ENCODE measurements at places on chromosomes 16 and 17.

DNA sequence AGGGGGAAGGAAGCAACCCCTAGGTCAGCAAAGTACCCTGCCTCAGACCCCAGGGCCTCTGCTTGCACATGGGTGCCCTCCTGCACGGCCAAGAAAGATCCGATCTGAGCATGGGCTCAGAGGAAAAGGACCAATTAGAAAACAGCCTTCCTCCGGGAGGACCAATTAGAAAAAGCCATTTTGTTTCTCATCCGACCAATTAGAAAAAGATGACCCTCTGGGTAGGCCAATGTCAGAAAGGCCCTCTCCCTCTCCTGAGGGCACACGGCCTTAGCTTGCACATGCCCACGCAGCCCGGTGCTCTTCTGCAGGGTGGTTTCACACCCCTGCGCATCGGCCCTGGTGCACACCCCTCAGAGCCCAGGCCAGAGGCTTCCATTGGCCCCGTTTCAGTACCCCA, 5.1 kb upstream of the CISD3 start:
- peak overlapping the region; percentile 1 for H3K27ac ChIP-seq
- H3K4me1 ChIP-seq: no peaks in the 10 kb centered on the region
- no peak for DNase-seq
- peaks cover 59% of the 10 kb centered on the region for H3K36me3 ChIP-seq
- H3K4me3 ChIP-seq: no peak overlapping the region

DNA sequence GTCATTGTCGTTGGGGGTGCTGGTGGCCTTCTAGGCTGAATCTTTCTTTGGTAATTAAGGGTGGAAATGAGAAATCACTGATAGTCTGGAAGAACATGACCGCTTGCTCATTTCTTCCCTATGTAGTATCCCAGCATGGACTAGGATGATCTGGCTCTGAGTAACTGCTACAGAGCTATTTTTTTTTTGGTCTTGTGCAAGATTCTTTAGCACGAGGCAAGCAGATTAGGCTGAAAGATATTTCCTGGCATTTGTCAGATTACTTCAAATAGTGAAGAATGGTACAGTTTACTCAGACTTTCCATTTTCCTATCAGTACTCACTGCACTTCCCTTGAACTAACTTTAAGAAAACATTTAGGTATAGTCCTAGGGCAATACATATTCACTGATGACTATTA, 89.0 kb downstream of the SYCE1L start:
- H3K4me1 ChIP-seq: no peaks in the 10 kb centered on the region
- H3K27me3 ChIP-seq: no peaks in the 10 kb centered on the region
- no peak overlapping the region for H3K4me3 ChIP-seq
- H3K36me3 ChIP-seq: no peaks in the 10 kb centered on the region
- H3K27ac ChIP-seq: no peak overlapping the region
- no peak for DNase-seq

GRCh38 chr16:85393674-85394451, 219.3 kb upstream of the GSE1 start:
- no peak for DNase-seq
- no peaks in the 10 kb centered on the region for H3K36me3 ChIP-seq
- H3K4me3 ChIP-seq: no peak overlapping the region
- H3K27me3 ChIP-seq: no peaks in the 10 kb centered on the region

- H3K4me1 ChIP-seq: no peaks in the 10 kb centered on the region
- peak overlapping the region; percentile 9 for H3K27ac ChIP-seq
- no peak for DNase-seq
- no peaks in the 10 kb centered on the region for H3K27me3 ChIP-seq
These were observed 33.7 kb downstream of the MBTPS1 start for GRCh38 chr16:84082835-84083569.

DNA sequence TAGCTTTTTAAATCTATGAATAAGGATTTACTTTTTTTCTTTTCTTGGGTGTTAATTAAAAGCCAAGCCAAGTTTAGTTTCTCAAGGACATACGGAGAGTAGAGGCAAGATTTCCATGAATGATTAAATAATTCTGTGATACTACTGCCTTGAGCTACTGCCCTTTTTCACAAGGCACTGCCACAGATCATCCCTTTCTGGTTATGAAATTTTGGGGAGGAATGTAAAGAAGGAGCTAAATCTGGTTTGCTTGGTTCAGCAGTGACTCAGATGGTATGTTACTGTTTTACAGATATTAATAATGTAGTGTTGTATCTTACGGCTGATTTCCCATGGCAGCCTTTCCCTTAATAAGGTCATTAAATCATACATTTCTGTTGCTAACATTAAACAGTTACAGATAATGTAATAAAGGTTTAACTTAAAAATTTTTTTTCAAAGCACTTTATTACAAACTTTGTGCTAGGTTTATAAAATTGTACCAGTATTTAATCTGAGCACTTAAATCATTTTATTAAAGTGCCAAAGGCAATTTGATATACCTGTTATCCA, 2.6 kb downstream of the WSB1 start:
- H3K27me3 ChIP-seq: no peaks in the 10 kb centered on the region
- H3K4me1 ChIP-seq: peaks cover 33% of the 10 kb centered on the region
- no peak for DNase-seq
- H3K4me3 ChIP-seq: peak overlapping the region; percentile 79
- peak overlapping the region; percentile 100 for H3K27ac ChIP-seq

DNA sequence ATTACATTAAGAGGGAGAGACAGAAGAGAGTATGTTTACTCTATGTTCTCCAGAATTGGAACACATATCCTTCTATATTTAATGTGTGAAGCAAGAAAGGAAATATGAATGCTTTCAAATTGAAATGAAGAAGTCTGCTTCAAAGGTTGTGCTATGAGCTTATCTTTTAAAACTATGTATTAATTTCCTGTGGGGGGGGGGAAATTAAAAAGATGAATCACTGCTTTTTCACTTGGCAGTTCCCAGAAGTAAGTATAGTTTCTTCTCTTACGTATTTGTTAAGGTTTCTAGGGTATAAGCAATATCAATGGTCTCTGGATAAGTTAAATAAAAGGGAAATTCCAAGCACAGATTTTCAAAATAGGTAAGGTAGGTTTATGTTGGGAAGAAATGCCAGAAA, 7.0 kb downstream of the TERF2 start:
- no peak overlapping the region for H3K27ac ChIP-seq
- no peaks in the 10 kb centered on the region for H3K27me3 ChIP-seq
- H3K36me3 ChIP-seq: peaks cover 2% of the 10 kb centered on the region
- no peak for DNase-seq

DNA sequence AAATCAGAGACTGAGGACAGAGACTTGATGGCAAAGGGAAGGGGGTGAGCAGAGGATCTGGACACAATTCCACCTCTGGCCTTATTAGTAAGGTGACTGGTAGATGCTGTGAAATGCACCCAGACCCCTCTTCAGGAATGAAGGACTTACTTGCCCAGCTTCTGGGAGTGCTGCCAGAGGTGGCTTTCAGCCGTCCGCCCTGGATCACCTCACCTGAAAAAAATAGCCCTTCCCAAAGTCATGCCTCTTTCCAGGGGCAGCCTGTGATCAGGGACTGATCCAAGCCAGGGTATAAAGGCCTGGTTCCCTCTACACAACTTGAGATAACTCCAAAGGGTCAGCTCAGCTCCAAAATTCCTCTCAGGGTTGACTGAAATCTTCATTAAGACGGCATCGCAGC, 20.4 kb upstream of the TMEM220 start:
- H3K36me3 ChIP-seq: no peaks in the 10 kb centered on the region
- DNase-seq: no peak
- no peak overlapping the region for H3K27ac ChIP-seq
- no peak overlapping the region for H3K4me3 ChIP-seq

- DNase-seq: no peak
- no peaks in the 10 kb centered on the region for H3K36me3 ChIP-seq
- no peaks in the 10 kb centered on the region for H3K27me3 ChIP-seq
- H3K27ac ChIP-seq: no peak overlapping the region
- no peaks in the 10 kb centered on the region for H3K4me1 ChIP-seq
- no peak overlapping the region for H3K4me3 ChIP-seq
These were observed 96.5 kb upstream of the CDH11 start for GRCh38 chr16:65218348-65218747.

DNA sequence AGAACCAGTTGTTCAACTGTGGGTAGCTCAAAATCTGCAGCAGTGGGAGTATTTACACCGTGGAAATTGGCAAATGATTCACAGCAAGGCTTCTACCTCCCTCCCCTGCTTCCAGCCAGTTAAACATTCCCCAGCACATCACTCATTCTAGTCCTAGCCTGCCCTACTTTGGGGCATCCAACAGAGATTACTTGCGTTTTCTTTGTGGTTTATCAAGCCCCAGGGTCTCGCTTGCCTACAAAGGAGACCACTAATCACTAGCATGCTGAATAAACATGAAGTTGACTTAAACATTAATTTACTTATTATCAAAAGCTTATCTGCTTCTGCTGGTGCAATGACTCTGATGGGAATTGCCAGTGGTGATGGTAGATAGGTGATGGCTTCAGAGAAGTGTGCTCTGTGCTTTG, 94.5 kb downstream of the MARF1 start:
- no peak overlapping the region for H3K4me3 ChIP-seq
- H3K36me3 ChIP-seq: peaks cover 9% of the 10 kb centered on the region
- DNase-seq: no peak
- no peaks in the 10 kb centered on the region for H3K27me3 ChIP-seq
- H3K27ac ChIP-seq: no peak overlapping the region

GRCh38 chr17:14921936-14922335, 343.2 kb downstream of the PMP22 start:
- no peak overlapping the region for H3K27ac ChIP-seq
- H3K4me3 ChIP-seq: no peak overlapping the region
- H3K36me3 ChIP-seq: no peaks in the 10 kb centered on the region
- H3K27me3 ChIP-seq: no peaks in the 10 kb centered on the region
- DNase-seq: no peak
- no peaks in the 10 kb centered on the region for H3K4me1 ChIP-seq

- no peak overlapping the region for H3K4me3 ChIP-seq
- no peaks in the 10 kb centered on the region for H3K36me3 ChIP-seq
- no peak for DNase-seq
- no peaks in the 10 kb centered on the region for H3K27me3 ChIP-seq
- H3K27ac ChIP-seq: no peak overlapping the region
These were observed 47.5 kb downstream of the COX4I1 start for GRCh38 chr16:85847036-85847435.

DNA sequence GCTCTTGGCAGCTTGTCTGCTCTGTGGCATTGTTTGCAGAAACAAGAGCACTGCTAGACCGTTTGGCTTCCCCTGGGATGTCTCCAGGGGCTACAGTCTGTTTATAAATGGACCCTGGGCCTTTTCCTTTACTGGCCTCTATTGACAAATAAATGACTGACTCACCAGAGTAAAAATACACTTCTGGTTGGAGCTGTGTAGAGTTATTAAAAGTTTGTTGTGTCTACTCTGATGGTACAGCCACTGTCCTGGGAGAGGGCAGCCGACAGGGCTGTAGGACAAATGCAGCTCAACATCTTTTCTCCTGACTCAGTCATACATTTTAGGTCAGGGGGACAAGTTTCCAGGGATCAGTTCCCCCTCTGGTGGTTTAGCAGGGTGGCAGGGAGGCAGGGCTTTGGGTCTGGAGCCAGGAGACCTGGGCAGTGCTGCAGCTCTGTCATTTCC, 30.0 kb downstream of the FOXL1 start:
- no peaks in the 10 kb centered on the region for H3K27me3 ChIP-seq
- H3K4me3 ChIP-seq: no peak overlapping the region
- H3K4me1 ChIP-seq: peaks cover 8% of the 10 kb centered on the region

DNA sequence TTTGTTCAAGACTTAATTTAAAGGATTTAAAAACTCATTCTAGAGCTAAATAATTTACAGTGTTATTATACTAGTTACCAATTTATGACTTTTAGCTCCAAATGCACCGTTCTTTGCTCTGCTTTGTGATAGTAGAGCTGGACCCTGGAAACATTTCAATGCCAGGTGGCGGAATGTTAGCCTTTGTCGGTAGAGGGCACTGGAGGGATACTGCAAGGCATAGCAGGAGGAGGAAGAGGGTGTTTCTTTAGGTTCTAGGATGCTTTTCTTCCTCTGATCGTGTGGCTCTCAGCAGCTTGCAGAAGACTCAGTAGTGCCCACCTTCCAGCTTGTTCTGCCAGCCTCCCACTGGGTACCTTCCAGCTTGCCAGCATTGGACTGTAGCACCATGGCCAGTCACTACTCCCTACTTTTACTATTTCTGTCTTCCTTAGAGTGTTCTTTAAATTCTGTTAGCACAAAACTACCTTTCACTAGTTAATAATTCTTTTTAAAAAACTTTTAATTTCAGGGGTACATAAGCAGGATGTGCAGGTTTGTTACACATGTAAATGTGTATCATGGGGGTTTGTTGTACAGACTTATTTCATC, 325.3 kb downstream of the UTP18 start:
- DNase-seq: no peak
- no peak overlapping the region for H3K4me3 ChIP-seq
- no peak overlapping the region for H3K27ac ChIP-seq
- H3K36me3 ChIP-seq: no peaks in the 10 kb centered on the region

DNA sequence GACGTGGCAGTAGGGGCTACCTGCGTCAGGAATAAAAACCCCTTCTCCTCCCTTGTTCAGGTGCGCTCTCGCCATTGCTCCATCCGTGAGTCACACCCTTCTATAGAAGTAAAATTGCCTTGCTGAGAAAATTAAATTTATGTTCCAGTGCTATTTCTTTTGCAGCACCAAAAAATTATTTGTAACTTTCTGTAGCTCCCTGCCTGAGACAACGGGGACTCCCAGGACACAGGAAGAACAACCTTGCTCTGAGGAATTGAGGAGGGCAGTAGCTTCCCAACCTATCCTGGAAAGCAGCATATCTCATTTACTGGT, 85.4 kb downstream of the EMP2 start:
- H3K4me3 ChIP-seq: no peak overlapping the region
- no peak overlapping the region for H3K27ac ChIP-seq
- H3K36me3 ChIP-seq: peaks cover 14% of the 10 kb centered on the region
- H3K4me1 ChIP-seq: peaks cover 7% of the 10 kb centered on the region

GRCh38 chr16:14289692-14290340, 218.7 kb downstream of the MRTFB start:
- H3K27ac ChIP-seq: no peak overlapping the region
- H3K36me3 ChIP-seq: no peaks in the 10 kb centered on the region
- no peaks in the 10 kb centered on the region for H3K27me3 ChIP-seq
- peaks cover 27% of the 10 kb centered on the region for H3K4me1 ChIP-seq

GRCh38 chr17:18950944-18951905, 740 bp upstream of the SLC5A10 start:
- H3K27ac ChIP-seq: no peak overlapping the region
- no peaks in the 10 kb centered on the region for H3K4me1 ChIP-seq
- H3K4me3 ChIP-seq: no peak overlapping the region
- no peak for DNase-seq
- H3K36me3 ChIP-seq: no peaks in the 10 kb centered on the region
- H3K27me3 ChIP-seq: no peaks in the 10 kb centered on the region

DNA sequence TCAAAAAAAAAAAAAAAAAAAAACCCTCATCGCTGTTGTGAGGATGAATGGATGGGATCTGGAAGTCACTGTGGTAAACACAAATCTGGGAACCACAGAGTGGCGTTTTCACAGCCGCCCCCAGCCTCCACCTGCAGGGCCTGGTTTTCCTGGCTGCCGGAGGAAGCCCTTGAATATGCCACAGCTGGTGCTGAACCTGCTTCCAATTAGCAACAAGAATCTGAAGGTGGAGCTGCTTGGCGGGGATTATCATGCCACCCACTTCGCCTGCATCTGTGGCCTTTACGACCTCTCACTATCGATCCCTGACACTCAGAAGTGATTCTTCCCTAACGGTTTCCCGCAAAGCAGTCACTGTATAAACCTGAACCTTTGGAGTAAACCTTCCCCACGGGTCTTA, 16.1 kb downstream of the MRM3 start:
- no peak overlapping the region for H3K4me3 ChIP-seq
- H3K27me3 ChIP-seq: no peaks in the 10 kb centered on the region
- DNase-seq: no peak
- peaks cover 28% of the 10 kb centered on the region for H3K36me3 ChIP-seq

GRCh38 chr17:79556271-79556670, 54.6 kb downstream of the RBFOX3 start:
- no peaks in the 10 kb centered on the region for H3K27me3 ChIP-seq
- H3K4me1 ChIP-seq: no peaks in the 10 kb centered on the region
- no peaks in the 10 kb centered on the region for H3K36me3 ChIP-seq
- DNase-seq: no peak

All from tibial nerve (tissue), 4 donors.